ENCODE measurements at places on chromosomes 7 and 10.
A peak's percentile ranks its signal among the peaks of the same experiment; 100 is the strongest.

DNA sequence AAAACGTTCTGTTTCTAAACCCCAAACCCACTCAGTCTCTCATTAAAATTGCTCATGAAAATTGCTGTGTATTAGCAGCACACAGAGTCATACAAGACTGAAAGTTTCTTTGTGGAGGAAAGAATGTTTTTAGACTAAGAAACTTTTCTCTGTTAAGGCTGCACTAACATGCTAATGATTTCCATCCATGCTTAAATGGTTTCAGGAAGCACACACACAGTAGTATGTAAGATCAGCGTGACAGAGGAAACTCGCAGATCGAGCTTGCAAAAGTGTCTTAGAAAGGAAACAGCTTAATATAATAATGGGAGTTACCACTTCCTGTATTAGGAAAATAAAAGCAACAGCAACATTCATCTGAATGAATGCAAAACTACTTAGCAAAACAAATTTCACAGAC is 112.7 kb downstream of the ICA1 start:
- no peak for DNase-seq

DNA sequence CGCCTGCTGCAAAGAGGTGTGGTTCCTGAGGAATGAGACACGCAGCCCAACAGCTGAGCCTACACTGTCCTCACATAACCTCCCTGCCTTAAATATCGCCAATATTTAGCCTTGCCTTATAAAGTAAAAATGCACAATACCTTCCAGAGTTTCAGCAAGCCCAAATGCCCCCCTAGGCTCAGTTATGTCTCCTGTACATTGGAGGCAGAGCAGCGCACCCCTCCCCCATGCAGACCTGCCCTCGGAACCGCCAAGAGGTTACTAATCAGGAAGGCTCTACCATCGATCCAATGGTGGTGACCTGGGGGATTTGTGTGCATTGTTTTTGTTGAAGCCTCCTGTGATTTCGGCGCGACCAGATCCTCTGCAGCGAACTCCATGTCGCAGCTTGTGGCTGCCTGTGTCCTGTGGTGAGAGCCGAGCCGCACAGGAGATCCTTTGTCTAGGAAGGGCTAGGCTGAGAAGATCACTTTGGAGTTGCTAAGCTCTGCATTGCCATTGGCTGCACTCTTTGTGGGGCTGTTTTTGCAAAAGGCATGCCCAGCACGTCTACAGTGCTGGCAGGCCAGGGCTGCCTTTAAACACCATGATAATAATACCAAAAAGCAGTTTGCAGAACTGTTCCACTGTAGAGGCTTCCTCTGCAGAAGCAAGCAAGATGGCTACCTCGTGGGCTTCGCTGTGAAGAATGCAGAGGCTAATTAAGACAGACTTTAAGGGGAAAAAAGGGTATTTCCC is 40.1 kb downstream of the TET1 start:
- peak; percentile 82 for DNase-seq

DNA sequence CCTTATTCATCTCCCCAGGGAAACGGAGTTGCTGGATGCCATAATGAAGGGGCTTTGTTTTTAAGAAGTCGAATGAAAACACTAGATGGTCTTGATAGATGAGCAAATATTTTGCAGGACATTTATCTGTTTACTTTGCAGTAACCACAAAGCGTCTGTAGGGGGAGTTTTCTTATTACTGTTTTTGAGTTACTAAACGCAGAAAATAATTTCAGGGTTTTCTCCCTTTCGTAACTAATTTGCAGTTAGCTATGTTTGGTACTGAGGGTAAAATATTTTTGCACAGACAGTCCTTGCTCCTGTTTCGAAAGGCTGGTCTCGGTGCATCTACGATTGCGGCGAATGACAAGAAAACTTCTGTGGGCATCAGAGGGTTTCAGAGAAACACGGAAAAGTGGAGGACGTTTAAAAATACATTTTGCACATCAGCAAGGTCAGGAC is 505.6 kb upstream of the MKI67 start:
- no peak for DNase-seq

GRCh38 chr7:71543396-71543795 is 411.5 kb downstream of the GALNT17 start:
- DNase-seq = no peak

- no peak for DNase-seq
Measured at GRCh38 chr10:21039721-21040120, 142.6 kb upstream of the NEBL start.

GRCh38 chr10:61452151-61452651 is 980 bp downstream of the TMEM26 start:
- peak; percentile 22 for DNase-seq

- peak; percentile 97 for DNase-seq
Measured at GRCh38 chr7:95469848-95470247, 15.9 kb upstream of the ASB4 start.

DNA sequence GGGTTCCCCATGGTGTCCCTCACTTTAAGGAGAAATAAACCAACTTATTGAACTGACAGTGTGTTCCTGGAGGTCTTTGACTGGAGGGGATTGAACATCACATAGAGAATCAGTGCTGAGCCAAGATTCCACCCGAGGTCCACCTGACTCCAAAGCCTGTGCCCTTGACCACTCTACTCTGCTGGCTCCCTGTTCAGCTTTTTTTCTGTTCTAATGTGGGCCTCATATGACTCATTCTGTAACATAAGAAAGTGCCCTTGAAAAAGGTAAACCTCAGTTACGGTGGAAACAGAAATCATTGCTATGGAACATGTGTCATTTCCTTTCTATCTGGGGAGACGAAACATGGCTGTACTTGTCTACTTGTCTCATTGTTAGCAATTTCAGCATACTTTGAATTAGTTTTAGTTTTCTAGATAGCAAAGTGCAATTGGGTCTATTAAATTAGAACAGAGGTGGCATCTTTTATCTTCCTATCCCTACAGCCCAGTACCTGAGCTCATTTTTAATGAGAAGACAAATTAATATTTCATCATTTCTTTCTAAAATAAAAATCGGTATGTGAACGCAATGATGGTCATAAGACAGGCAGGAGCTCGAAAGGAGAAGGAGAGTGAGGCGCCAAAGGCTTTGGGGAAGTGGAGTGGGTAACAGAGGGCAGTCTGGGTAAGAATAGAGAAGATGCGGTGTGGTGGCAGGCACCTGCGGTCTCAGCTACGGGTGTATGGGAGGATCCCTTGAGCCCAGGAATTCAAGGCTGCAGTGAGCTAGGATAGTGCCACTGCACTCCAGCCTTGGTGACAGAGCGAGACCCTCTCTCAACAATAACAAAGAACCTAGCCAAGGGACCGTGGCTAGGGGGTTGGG is 1.5 kb downstream of the GSDME start:
- no peak for DNase-seq

DNA sequence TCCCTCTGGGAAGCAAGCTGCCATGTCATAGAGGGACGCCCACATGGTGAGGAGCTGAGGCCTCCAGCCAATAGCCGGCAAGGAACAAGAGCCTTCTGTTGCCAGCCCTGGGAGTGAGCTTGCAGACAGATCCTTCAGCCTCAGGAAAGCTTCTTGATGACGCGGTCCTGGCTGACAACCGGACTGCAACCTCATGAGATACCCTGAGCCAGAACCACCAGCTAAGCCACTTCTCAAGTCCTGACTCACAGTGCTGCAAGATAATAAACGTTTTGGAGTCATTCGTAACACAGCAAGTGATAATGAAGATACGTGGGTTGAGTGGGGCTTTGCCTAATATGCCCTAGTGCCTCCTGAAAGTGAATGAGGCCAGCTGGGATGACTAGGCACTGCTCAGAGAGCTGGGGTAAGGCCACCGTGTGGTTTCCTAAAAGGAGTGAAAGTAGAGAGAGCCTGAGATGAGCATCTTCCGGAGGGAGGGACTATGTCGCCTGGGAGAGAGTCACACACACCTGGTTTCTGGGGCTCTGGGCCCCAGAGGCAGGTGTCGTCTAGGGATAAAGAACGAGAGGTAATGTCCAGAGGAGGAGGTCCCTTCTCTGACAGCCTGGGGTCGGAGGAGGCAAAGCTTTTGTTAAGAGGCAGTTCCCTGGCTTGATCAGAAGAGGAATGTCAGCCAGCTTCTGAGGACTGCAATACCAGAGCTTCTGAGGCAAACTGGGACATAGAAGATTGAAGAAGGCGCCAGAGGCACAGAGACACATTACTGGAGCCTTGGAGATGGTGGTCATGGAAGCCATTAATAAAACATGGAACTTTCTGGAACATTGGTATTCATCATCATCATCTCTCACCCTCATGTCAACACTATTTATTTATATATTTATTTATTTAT is 53.6 kb downstream of the PYROXD2 start:
- no peak for DNase-seq
